ENCODE measurements at places on chromosomes 6 and 20. TPM values are rescaled to one million over a fixed set of nuclear protein-coding genes. Genes with fewer than 3 reads are reported as not detected.

The SLC22A16 gene
- total RNA-seq: not detected

The SLC16A10 gene
- total RNA-seq: 3.6 TPM

- no peak for DNase-seq
- no peaks in the 10 kb centered on the region for H3K27me3 ChIP-seq
- no peak overlapping the region for H3K27ac ChIP-seq
- H3K4me1 ChIP-seq: no peaks in the 10 kb centered on the region
Observed at GRCh38 chr6:70421509-70421908, 8.2 kb downstream of the FAM135A start.

The POM121L2 gene
- not detected for total RNA-seq

The MOG gene
- not detected for total RNA-seq
